ENCODE measurements at places on chromosomes 1 and 21.

GRCh38 chr1:51139474-51139873, 37.4 kb downstream of the C1orf185 start:
- DNase-seq: no peak

- no peak for DNase-seq
These were observed 134.3 kb downstream of the ZP4 start for GRCh38 chr1:237756304-237756967.

DNA sequence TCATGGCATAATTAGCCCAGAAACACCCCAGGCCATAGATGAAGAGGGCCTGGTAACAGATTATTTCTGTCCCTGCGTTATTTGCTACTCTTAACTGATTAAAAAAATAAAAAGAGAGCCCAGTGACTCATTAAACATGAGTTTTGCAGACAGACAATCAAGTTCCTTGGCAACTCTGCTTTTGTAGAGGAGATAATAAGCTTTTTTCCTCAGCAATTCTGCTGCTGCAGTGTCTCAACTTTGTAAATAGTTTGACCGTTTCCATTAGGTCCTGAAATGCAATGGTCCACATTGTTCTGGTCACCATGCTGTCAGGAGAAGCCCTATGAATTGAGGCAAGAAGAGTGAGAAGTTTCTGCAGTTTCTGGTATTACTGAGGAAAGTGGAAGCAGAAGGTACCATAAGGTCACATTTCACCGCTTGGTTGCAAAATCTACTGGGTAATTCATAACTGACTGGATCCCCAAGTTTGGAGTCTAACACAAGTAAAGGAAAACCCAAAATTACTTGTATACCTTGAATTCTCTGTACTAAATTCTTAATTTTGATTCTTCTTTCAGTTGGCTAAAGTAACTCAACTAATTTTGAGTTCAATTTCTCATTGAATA, 139.5 kb downstream of the ZZZ3 start:
- no peak for DNase-seq

DNA sequence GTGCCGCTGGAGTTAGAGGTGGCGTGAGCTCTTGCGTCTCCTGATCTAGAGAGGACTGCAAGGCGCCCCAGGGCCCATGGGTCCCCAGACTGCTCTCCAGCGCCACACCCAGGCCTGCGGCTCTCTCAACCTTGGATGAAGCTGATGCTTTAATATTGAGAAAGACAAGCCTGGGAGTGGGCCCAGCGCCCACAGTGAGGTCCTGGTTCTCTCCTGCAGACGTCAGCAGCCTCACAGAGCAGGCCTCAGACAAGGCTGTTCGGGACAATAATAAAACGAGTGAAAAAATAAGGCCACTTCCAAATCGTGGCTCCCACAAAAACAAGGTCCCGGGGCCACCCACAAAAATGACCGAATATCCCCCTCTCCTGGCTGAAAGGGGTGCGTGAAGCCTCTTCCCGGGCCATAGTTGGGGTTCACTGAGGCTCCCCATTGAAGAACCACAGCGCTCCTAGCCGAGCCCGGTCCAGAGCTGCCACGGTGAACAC, 6.0 kb upstream of the DNMT3L start:
- DNase-seq: no peak

- DNase-seq: no peak
These were observed 49.0 kb upstream of the LRP8 start for GRCh38 chr1:53376742-53377437.

DNA sequence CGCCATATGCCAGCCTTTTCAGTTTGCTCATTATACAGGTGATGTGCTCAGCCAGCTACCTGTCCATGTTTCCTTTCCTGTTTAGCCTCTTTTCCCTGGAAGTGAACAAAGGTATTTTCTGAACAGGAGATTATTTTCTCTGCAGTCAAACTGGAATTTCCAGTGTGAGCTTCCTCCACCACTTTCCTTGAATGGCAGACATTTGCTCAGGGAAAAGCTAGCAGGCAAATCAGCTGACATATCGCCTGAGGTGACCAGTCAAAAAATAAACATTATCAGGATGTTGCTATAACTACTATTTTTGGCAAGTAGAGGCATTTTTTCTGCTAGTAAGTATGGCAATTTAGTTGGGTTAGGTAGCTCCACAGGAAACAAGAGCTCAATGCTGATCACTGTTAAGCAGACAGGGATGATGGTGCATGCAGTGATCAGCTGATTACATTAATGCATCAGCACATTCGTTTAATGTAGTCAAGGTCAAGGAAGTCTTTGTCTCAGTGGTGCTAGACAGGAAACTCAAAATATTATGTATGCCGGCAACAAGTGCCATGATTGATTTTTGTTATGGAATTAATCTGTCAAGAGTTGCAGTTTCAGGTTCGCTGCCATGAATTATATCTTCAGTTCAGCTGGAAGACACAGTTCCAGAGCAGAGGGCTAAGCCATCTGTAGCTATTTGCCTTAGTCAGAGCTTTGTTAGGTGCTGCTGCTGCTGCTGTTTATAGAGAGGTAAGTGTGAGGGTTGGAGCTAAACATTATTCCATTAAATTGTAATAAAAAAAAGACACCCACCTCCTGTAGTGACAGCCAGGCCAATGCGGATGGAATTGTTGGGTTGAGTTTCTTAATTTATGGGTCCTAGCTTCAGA, 179.7 kb upstream of the ST6GALNAC5 start:
- DNase-seq: no peak

DNA sequence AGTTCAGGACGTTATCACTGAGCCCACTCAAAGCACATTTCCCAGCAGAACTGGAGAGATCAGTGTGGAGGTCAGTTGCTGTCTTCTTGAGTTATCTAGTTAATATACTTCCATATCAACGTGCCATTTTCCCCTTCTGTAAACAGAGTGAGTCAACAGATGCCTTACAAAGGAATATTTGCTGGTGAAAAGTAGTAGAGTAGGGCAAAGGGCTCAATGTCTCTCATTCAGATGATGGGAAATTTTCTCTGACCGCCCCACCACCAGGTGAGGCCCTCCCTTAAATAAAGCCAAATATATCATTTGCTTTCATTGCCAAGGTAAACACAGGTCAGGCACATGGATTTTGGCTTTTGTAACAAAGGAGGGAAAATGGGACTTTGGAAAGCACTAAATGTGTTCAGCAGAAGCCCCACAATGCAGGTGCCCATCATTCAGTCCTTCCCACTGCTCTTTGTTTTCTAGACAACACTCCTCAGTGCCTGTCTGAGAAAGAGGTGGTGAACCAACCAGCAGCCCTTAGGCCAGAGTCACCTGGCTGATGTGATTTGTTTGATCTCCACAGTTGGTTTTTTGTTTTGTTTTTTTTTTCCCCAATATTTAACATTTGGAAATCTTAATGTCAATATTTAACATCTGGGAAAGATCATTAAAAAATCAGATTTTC, 40.5 kb upstream of the SAMD13 start:
- DNase-seq: no peak

DNA sequence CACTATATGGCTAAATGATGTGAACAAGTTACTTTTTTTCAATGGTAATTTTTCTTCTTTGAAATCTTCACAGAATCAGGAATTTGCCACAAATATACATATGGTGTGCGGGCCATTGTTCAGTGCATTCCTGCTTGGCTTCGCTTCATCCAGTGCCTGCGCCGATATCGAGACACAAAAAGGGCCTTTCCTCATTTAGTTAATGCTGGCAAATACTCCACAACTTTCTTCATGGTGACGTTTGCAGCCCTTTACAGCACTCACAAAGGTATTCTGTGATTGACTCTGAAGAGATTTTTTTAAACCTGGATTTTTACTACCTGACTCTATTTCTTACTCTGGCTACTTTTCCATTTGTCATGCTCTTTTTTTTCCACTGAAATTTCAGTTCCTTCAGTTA, 76.2 kb upstream of the KIAA1614 start:
- DNase-seq: no peak

DNA sequence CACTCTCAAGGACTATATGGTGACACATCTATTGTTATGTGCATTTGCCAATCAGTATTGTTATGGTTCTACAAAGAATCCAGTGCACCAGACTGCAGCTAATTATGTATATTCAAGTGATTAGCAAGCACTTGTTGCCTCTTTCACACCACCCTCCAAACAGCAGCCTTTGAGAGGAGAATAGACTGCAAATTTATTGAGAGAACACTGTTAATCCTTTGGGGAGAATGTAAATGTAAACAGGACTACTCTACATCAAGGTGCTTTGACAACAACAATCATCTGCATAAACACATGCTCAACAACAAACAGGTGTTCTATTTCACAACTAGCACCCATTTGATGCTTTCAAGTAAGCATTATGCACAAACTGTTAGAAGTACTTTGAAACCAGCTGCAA, 117.4 kb downstream of the AKT3 start:
- DNase-seq: no peak
